ENCODE measurements at places on chromosomes 11 and 22.

- DNase-seq: no peak
Observed at GRCh38 chr11:1822648-1823375, 12.0 kb upstream of the SYT8 start.

- no peak for DNase-seq
Observed at GRCh38 chr11:15346907-15347306, 232.2 kb downstream of the INSC start.

- DNase-seq: peak; percentile 96
Observed at GRCh38 chr11:118928101-118928869, 2.6 kb upstream of the BCL9L start.

- no peak for DNase-seq
Observed at GRCh38 chr11:66072518-66072917, 2.4 kb downstream of the PACS1 start.

- DNase-seq: no peak
Observed at GRCh38 chr11:45158210-45158731, 11.8 kb downstream of the PRDM11 start.

DNA sequence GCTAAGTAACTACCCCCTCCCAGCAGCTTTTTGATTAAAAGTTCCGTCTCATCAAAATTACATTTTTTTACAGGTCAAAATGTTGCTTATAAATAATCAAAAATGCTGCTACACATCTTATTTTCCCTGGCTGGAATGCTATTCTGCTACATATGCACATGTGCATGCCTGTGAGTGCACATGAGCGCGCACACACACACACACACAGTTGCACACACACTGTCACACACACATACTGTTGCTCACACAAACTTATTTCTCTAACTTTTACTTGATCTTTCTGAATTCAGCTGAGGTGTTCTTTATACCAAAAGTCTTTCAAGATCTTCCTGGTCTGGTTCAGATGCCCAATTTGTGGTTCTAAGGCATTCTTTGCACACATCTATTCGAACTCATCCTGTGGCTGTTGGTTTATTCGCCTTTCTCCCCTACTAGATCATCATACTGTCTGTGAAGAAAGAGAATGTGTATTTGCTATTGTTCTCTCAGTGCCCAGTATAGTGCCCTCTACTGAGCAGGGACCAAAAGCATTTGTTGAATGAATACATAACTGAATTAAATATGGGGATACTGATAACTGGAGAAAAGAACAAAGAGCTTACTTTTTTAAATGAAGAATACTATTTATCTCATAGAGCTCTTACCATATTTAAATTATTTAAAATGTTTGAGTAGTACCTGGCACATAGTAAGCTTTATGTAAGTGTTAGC, 68.1 kb upstream of the CCDC179 start:
- no peak for DNase-seq

Data from CD4-positive, alpha-beta T cell treated with Interferon alpha-2 for 1 hour (primary cell).